Stimulated activated CD4-positive, alpha-beta T cell treated with anti-CD3 and anti-CD28 coated beads, Interleukin-1b, Interleukin-23, amount 100 ng/mL, for 1 hour (primary cell): ENCODE measurements at places on chromosomes 5 and 9.
A peak's percentile ranks its signal among the peaks of the same experiment; 100 is the strongest.

DNA sequence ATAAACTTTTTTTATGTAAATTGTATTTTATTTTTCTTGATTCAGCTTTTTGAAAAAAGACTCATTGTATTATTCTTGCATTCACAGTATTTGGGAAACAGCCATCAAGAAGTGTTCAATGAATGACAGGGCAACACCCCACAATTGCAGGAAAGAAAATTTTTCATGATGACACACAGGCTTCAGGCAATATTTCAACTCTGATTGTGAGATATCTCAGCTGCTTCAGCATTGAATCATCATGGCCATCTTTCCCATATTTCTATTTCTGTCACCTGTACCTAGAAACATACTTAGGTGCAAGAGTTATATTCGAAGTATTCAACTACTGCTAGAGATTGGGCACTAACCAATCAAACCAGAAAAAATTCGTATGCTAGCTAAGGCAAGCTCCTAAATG is 446.0 kb downstream of the ISL1 start:
- no peak for DNase-seq

GRCh38 chr9:134439368-134439784 is 113.1 kb downstream of the RXRA start:
- DNase-seq, result no peak

DNA sequence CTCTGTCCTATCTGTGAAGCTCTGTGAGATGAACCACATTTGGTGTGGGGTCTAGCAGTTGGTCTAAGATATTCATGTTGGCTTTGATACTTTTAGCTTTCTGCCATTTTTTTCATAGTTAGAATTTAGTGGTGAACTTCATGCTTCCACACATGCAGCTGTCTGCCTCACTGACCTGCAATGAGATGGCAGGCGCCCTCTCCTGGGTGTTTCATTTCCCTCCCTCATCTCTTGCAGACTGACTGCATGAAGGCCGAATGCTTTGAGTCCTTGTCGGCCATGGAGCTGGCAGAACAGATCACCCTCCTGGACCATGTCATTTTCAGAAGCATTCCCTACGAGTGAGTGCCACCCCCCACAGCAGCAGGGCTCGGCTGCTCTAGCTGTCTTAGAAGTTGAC is 26.1 kb upstream of the CKMT2 start:
- no peak for DNase-seq

DNA sequence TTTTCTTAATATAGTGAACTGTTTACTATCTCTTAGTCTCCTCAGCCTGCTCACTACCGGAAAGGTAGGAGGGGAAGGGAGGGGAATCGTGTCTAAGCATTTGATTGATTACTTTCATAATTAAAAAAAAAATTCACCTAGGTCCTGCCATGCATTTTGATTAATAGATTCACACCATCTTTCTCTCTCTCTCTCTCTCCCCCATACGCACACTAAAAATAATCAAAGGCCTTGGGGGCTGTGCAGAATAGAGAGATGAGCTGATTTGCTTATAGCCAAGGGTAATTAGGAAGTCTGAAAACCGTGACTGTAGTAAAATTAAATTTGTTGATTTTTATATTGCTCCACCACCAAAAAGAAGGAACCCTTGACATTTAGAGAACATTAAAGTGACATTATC is 49.6 kb downstream of the CD180 start:
- no peak for DNase-seq

DNA sequence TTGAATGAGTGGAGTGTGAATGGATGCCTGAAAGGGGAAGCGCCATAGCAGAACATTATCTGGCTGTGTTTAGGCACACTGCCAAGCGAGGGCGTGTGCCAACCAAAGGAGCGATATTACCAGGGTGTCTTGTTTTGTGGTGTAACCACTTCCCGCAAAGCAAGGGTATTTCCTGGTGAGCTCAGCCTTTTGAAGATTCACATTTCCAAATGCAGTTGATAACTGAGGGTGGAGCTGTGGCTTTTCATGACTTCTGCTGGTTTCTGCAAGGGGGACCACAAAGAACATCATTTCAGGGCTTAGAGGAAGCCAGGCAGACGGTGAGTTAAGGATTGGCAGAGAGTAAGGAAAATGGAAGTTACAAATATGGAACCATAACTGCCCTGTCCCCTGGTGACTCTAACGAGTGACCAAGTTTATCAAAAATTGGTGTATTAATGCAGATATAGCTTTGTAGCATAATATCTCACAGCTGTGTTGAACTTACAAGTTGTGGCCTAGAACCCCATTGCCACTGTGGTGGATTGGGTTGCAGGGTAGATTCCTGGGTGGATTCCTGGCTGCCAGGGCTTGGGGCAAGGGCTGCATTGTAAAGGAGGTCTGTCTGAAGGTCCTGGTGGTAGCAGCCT is 71.4 kb downstream of the RALGPS1 start:
- DNase-seq, result peak; percentile 48

- DNase-seq, result no peak
Measured at GRCh38 chr9:88682431-88682831, 147.5 kb downstream of the NXNL2 start.

DNA sequence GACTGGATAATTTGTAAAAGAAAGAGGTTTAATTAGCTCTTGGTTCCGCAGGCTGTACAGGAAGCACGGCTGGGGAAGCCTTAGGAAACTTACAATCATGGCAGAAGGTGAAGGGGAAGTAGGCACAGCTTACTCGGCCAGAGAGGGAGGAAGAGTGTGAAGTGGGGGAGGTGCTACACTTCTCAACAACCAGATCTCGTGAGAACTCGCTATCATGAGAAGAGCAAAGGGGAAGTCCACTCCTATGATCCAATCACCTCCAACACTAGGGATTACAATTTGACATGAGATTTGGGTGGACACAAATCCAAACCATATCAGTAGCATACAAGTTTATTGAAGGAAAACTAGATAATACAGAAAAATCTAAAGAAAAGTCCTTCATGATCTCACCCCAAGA is 39.9 kb downstream of the NEURL1B start:
- DNase-seq, result no peak

GRCh38 chr9:119861842-119862241 is 492.6 kb upstream of the BRINP1 start:
- no peak for DNase-seq

GRCh38 chr5:43274435-43275114 is 38.6 kb downstream of the HMGCS1 start:
- DNase-seq, result no peak

- DNase-seq, result no peak
Measured at GRCh38 chr5:16693879-16694278, 77.1 kb upstream of the RETREG1 start.

DNA sequence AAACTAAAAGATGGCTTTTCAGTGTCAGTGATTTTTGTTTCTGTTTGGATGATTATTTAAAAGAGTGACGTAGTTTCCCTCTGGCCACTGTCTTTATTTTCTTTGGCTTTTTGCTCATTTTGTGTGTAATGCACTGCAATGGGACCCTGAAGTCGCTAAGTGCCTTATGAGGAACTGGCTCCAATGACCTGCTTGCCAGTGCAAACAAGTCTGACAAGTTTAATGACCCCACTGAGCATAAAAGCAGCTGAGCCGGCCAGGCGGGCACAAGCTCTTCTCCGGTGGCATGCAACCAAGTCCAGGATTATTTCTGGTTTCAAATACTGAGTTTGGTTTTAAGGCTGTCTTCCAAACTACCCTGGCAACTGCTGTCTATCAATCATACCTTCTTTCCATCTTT is 15.6 kb upstream of the GNA14 start:
- DNase-seq, result no peak

- DNase-seq, result no peak
Measured at GRCh38 chr9:22054076-22054475, 45.0 kb upstream of the CDKN2B start.

DNA sequence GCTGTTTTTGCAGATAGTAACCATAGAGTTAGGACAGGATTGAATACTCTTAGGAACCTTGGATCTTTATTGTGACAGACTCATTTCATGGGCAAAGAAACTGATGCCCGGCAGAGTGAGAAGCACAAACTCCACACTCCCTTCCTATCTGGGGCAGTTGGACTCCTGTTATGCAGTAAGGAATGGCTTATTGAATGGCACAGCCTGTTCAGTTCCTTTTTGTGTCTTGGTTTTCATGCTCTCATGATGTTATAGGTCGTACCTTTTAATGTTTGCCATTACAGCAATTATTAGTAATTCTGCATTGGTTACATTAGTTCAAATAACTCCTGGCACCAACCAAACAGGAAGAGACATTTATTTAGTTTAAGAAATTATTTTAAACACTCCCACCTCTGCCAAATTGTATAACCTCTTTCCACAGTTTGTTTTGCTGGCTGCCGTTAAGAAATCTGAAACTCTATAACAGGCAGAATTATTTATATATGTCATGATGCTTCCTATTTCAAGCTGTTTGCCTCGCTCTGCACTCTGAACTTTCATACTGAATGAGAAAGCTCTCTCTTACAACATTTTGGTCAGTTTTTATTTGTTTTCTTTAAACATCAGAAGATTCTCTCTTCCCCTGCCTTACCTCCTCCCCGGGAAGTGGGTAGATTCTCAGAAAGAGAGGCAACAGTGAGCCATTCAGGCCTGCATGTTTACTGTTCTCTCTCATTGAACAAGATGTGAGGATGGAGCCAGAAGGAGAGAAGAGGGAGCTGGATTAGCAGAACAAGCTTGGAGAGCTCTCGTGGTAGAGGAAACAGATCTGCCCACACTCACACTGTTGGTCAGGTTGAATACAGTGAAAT is 144.4 kb downstream of the ARHGEF28 start:
- no peak for DNase-seq

- DNase-seq, result no peak
Measured at GRCh38 chr5:13831351-13831750, 113.1 kb downstream of the DNAH5 start.

- no peak for DNase-seq
Measured at GRCh38 chr5:163562071-163562470, 56.7 kb downstream of the MAT2B start.

GRCh38 chr5:151707567-151707966 is 20.9 kb upstream of the SPARC start:
- no peak for DNase-seq

- DNase-seq, result no peak
Measured at GRCh38 chr5:158992037-158992740, 107.5 kb downstream of the EBF1 start.

DNA sequence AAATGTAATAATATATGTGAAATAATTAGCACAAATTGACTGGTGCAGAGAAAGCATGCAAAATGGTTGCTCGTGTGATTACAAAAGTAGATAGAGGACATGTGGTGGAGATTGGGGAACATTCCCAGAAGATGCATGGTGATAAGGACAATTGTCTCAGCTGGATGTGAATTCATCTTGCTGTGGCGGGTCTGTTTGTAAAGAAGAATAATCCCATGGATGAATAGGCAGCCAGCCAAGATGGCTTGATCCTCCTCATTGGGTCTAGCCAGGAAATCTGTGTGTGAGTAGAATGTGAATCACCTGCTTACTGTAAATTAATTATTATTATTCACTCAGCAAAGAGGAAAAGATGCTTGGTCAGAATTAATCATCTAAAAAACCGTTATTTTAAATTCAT is 12.6 kb upstream of the DPYSL3 start:
- DNase-seq, result no peak

- no peak for DNase-seq
Measured at GRCh38 chr9:13151489-13151888, 128.0 kb downstream of the MPDZ start.

- no peak for DNase-seq
Measured at GRCh38 chr9:111429175-111429574, 55.0 kb downstream of the ECPAS start.

DNA sequence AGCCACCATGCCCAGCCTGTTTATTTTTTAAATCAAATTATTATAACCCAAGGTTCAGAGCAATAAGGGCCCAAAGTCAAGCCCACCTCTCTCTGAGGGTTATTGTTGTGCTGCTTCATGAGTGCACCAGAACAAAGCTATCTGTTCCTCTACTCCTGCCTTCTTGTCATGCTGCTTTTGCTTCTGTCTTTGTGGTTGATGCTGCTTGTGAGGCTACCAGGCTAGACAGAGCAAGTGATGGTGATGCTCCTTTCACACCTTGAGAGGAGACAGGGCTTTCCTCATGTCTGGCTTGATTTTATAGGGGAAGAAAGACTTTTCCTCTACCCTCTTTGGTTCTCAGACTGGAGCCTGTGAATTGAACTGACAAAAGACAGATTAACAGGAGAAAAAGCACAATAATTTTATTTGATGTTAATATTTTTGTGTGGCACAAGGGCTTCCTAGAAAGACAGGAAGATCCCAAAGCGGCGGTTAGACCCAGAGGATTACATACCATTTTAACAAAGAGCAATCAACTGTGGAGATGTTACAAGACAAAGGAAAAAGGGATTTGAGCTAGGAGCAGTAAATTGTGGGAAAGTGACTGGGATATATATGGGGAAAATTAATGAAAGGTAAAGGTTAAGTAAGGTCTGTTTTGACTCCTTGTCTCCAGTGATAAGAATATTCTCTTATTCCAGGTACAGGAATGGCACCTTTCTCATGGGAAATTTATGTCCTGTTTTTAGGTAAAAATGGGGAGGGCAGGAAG is 4.4 kb upstream of the CD180 start:
- no peak for DNase-seq

GRCh38 chr5:166341740-166342337 is 1949.6 kb upstream of the WWC1 start:
- no peak for DNase-seq

DNA sequence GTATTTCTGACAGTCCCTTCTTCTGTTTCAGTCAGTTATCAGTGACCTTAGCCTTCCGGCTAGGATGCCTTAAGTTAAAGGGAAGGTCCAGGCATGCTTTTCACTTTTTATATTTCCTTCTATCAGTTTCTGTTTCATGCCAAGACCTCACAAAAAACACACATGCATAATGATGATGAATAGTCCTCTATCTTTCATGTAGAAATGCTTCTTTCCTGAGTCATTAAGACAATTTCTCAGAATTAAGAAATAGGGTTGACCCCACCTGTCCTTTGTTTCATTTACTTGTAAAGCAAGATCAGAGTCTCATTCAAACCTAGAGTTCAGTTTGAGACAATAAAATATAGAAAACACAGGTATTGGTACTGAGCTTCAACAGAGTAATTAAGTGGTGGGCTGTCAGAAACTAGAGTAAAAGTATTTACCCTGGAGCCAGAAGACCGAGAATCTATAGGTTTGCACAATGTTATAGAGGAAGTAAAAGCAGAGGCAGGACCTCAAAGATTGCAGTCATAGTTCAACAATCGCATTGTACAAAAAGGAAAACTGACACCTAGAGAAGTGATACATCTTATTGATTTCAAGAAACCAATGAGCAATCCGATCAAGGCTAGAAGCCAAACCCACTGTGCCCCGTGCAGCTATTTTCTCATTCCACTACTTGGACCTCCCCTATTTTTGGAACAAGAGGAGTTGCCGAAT is 118.7 kb upstream of the PUM3 start:
- no peak for DNase-seq

DNA sequence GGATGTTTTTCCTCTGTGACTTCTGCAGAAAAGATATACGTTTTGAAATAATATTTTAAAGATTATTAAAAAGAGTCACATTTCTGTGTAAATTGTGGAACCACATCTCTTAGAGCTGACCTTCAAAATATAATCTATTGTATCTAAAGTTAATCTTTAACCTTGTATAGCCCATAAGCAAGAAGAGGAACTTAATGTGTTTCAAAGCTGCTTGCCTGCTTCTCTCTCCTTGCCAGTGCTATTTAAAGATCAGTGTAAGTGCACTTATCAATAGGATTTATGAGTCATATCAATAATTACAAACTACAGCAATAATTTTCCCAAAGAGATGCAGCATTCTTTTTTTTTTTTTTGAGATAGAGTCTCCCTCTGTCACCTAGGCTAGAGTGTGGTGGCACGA is 29.4 kb upstream of the GDA start:
- DNase-seq, result no peak
